ENCODE measurements at places on chromosomes 2 and 18.

GRCh38 chr2:102037681-102038080, 45.9 kb downstream of the IL1R2 start:
- DNase-seq, result no peak

DNA sequence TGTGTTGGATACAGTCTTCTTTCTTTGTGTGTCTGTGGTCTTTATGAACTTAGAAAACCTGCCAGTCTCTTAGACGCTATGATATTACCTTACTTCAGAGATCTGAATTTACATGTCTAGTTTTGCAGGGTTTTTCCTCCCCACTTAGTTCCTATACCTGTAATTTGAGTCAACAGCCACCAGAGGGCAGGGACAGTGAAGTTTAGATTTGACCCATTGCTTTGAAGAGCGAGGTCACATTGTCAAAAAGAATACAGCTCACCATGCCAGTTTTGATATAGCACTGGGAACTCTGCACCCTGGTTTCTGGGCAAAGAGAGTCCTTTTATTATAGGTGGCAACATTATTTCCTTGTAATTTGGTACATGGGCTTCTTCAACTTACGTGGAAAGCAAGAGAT, 102.3 kb downstream of the MAPK4 start:
- peak; percentile 4 for DNase-seq

- DNase-seq, result no peak
Measured at GRCh38 chr2:199589306-199589705, 131.6 kb upstream of the SATB2 start.

GRCh38 chr2:167181134-167181533, 292.9 kb downstream of the XIRP2 start:
- peak; percentile 79 for DNase-seq

- no peak for DNase-seq
Measured at GRCh38 chr2:224958462-224958857, 83.8 kb downstream of the DOCK10 start.

DNA sequence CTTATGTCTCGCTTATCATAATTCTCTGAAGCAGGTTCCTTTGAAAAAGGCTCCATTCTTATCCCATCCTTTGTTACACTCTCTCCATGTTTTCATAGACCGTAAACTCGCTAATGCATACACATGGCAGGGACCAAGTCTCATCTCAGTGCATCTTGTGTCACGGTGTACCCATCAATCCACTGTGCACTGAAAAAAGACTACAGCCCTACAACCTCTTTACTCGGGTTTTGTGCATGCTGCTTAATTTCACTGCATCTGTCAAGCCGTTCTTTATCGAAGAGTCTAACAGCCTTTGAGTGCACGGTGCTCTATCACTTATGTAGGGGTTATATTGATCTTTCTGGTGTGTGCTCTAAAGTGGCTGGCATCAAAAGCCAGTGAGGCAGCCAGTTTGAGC, 302.9 kb upstream of the ERBB4 start:
- no peak for DNase-seq
